ENCODE measurements at places on chromosomes 2 and 18. TPM values are rescaled to one million over a fixed set of nuclear protein-coding genes. Genes with fewer than 3 reads are reported as not detected.

- no peak for DNase-seq
Measured at GRCh38 chr2:192005211-192005610, 158.3 kb upstream of the CAVIN2 start.

DNA sequence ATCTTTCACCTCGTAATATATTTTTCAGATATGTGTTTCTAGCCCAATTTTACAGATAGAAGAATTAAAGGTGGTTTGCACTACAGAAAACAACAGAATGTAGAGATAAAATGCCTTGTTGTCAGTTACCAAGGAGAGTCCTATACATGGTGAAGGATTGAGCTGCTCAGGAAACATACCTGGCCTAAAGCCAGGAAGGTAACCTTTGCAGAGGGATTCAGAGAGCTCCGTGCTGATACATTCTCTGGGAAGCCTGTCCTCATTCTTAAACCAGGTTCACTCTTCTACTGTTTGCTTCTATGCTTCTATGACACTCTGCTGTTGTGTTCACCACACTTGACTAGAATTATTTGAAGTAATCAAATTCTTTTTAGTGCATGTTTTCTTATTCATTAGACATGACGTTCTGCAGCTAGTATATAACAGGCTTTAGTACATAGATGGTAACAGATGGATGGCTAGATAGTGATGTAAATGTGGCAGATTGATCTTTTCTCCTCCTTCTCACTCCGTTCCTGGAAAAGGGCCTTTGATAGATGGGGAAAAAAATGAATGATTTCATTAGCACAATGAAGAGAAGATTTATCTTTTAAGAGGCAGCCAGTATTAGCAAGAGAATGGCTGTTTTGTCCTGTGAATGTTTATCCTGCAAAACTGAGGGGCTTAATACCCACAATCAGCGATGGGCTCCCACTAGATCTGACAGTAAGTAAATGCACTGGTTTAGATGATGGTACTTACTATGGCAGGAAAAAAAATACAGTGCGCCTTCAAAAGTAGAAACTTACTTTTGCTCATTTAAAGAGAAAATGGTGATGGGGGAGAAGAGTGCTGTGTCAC lies 589.6 kb upstream of the FAM98A start:
- DNase-seq = no peak

DNA sequence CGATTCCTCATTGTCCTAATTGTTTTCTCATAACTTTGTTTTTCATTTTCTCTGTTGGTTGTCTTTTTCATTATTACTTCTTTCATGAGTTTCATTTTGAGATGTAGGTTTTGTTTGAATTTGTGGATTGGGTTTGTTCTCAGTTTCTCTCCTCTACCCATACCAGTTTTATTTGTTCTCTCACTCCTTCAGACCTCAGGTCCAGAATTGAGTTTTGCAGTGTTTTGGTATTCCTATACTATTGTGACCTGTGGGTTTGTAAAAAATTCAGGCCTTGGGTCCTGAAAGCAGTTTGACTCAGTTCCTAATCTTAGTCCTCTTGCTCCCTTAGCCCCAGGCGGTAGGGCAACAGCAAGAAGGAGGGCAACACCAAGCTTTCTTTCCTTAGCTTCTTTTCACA lies 28.3 kb upstream of the UBE2E3 start:
- DNase-seq = no peak

- DNase-seq = no peak
Measured at GRCh38 chr2:201904538-201905420, 98.4 kb downstream of the CDK15 start.

DNA sequence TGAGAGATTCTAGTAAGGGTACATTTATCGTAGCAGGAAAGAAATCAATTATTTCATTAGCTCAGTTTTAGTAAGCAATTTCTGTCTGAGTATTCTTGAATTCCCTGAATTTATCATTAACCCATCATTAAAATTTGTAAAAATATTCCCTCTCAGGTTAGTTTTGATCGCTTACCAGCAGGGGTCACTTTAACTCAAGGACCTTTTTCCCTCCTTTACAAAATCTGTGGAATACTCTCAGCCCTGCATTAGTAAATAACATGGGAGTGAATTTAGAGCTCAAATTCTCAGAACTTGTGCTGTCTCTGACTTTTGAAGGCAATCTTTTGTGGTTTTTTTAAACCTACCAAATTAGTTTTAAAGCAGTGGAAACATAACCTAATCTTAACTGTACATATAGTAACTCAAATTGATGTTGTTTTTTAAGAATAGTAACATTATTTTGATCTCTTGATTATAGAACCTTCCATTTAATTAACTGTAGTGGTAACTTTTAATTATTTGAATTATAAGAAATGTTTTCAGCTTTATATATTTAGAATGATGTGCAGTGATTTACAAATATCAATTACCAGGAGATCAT lies 97.2 kb downstream of the AGPS start:
- DNase-seq = no peak

GRCh38 chr18:61333271-61333745 lies at the start of gene CDH20:
TSS of gene CDH20 (plus strand) at chr18:61333430.
- DNase-seq = no peak

GRCh38 chr2:211367711-211368110 lies 811.3 kb downstream of the CPS1 start:
- DNase-seq = no peak

DNA sequence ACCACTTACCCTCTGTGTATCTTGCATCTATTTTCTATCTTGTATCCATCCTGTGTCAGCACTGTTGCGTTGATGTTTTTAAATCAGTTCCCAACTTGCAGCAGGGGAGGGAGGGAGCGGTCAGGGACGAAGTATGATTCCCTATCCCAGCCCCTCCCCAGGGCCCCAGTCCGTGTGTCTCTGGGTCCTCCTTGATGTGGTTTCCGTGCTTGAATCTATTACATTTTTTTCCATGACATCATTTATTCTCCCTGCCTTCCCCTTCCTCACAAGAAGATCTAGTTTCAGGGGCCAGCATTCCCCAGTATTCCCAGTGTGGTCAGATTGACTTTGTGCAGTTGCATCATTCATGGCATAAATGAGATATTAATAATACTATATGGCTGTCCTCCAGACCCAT lies 479.3 kb downstream of the PTPRM start:
- no peak for DNase-seq

DNA sequence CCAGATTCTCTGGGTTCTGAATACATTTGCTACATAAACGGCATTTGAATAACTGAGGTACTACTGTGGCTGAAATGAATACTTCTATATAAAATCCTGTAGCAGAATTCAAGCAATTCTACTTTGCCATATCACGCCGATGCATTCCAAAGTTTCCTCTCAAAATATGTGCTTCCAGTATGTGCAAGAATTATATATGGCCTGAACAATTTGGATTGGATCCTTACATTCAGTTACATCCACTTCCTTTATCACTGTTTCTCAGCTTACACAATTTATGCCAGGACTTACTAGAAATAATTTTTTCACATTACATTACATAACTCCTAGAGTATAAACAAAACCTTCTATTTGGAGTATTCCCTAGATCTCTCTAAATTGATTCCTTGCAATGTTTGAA lies 46.3 kb upstream of the STAT4 start:
- no peak for DNase-seq

- no peak for DNase-seq
Measured at GRCh38 chr2:25853038-25853638, 25.1 kb downstream of the ASXL2 start.

GRCh38 chr2:29065068-29065811 lies 9.1 kb downstream of the PCARE start:
- DNase-seq = no peak

- DNase-seq = no peak
Measured at GRCh38 chr2:121860758-121861227, 105.3 kb downstream of the TSN start.

- DNase-seq = no peak
Measured at GRCh38 chr18:46632401-46633071, 24.5 kb downstream of the LOXHD1 start.

GRCh38 chr18:77366720-77367641 lies 117.3 kb downstream of the GALR1 start:
- peak; percentile 78 for DNase-seq

- no peak for DNase-seq
Measured at GRCh38 chr2:19484736-19485135, 126.3 kb upstream of the OSR1 start.

The POTEI gene
- under 0.01 TPM for total RNA-seq

The MOCOS gene
- 1.0 TPM for total RNA-seq

The IL1F10 gene
- not detected for total RNA-seq

The XIRP2 gene
- total RNA-seq = not detected

The GAREM1 gene
- total RNA-seq = 16.8 TPM

The C2orf78 gene
- not detected for total RNA-seq

The FOXI3 gene
- not detected for total RNA-seq

The RGPD4 gene
- not detected for total RNA-seq

The PCARE gene
- not detected for total RNA-seq

The SCN2A gene
- 0.99 TPM for total RNA-seq

The RBFA gene
- 16.6 TPM for total RNA-seq
